MCF 10A (cell line): ENCODE measurements at places on chromosomes 6 and 20. TPM values are rescaled to one million over a fixed set of nuclear protein-coding genes. Genes with fewer than 3 reads are reported as not detected.

Gene TRIM10
- total RNA-seq: not detected in 2 replicates

Gene MOG
- not detected in 2 replicates for total RNA-seq

Gene TRIM40
- not detected in 2 replicates for total RNA-seq

Gene SLC32A1
- not detected in 2 replicates for total RNA-seq

Gene KCNK17
- not detected in 2 replicates for total RNA-seq

Gene NNAT
- total RNA-seq: not detected in 2 replicates

Gene IER3
- 154 and 192 TPM in 2 replicates for total RNA-seq

Gene MYLK4
- total RNA-seq: 0.93 and 1.1 TPM in 2 replicates

Gene TGM3
- total RNA-seq: not detected in 2 replicates

Gene BPIFB1
- total RNA-seq: not detected in 2 replicates

GRCh38 chr6:72740135-72740534 is 118.3 kb downstream of the KCNQ5 start:
- H3K4me1 ChIP-seq: peaks cover 5% of the 10 kb centered on the region
- no peaks in the 10 kb centered on the region for H3K27me3 ChIP-seq
- H3K36me3 ChIP-seq: no peaks in the 10 kb centered on the region
- H3K27ac ChIP-seq: no peak overlapping the region
- H3K4me3 ChIP-seq: no peak overlapping the region

DNA sequence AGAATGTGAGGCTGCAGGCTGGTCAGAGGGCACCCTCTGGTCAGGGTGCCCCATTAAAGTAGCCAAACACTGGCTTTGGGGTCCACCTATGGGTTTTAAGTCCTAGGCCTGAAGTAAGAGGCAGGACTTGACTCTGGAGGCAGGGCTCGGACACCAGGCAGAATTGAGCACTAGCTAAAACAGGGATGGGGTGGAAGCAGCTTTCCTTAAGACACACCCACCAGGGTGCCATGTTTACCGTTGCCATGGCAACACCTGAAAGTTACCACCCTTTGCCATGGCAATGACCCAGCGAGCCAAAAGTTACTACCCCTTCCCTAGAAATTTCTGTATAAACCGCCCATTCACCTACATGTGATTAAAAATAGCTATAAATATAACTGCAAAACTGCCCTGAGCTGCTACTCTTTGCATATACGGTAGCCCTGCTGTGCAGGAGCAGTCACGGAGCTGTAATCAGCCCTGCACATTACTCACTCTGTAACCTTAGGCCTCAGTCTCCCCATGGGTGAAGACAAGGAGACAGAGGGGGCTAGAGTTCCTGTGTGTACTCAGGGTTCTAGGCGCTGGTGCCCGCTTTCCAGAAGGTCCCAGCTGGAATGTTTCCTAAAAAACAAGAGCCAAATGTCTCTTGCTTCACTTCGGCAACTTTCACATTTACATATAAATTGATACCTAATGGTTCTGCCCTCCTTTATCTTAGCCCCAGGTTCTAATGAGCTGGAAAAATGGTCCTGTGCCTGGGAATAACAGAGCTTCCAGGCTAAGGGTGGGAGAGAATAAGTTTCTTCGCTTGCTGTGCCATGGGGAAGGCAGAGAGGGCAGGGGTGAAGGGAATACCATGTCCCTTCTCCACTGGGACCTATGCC is 27.2 kb upstream of the SRSF6 start:
- peaks cover 9% of the 10 kb centered on the region for H3K4me1 ChIP-seq
- no peak overlapping the region for H3K27ac ChIP-seq
- H3K4me3 ChIP-seq: no peak overlapping the region
- peaks cover 58% of the 10 kb centered on the region for H3K27me3 ChIP-seq
- no peaks in the 10 kb centered on the region for H3K36me3 ChIP-seq

GRCh38 chr6:45184937-45185336 is 143.2 kb upstream of the RUNX2 start:
- DNase-seq: no peak
- no peak overlapping the region for H3K4me3 ChIP-seq
- H3K4me1 ChIP-seq: peaks cover 15% of the 10 kb centered on the region
- no peaks in the 10 kb centered on the region for H3K36me3 ChIP-seq
- H3K27ac ChIP-seq: no peak overlapping the region

DNA sequence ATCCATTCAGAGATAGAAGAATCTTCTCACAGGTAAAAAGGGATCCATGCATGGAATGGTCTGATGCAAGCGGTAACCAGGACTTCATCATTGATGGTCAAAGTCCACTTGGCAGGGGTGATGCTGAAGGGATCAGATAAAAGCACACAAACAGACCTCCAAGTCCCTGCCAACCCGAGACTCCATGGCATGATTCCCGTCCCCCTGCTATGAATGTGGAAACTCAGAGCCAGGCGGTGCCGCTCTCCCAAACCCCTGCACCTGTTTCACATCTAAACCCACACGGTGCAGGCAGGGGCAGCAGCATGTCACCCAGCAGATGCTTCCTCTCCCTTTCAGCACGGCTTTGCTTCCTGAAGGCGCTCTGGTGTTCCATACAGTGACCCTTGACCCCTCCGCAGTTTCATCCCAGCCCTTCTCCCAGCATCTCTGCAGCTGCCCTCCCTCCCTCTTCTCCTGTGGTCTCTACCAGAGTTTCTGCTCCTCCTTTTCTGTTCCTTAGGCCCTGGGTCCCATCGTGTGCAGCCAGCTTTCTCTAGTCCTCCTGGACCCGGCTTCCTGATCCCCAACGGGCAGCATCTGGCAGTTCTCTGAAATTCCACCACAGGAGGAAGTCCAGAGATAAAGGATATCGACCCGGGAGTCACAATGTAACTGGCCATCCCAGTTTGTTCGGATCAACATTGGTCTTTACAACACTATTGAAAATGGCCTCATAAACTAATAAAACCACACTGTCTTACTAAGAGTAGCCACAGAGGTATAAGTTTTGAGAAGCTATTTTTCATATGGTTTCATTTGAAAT is 235.0 kb downstream of the TTLL2 start:
- H3K27ac ChIP-seq: no peak overlapping the region
- H3K36me3 ChIP-seq: no peaks in the 10 kb centered on the region
- no peak overlapping the region for H3K4me3 ChIP-seq
- peaks cover 28% of the 10 kb centered on the region for H3K27me3 ChIP-seq

GRCh38 chr20:63519668-63520503 is 679 bp upstream of the PPDPF start:
- H3K4me3 ChIP-seq: peak overlapping the region; percentile 83
- peaks cover 32% of the 10 kb centered on the region for H3K36me3 ChIP-seq
- DNase-seq: peak; percentile 30
- H3K27ac ChIP-seq: no peak overlapping the region

DNA sequence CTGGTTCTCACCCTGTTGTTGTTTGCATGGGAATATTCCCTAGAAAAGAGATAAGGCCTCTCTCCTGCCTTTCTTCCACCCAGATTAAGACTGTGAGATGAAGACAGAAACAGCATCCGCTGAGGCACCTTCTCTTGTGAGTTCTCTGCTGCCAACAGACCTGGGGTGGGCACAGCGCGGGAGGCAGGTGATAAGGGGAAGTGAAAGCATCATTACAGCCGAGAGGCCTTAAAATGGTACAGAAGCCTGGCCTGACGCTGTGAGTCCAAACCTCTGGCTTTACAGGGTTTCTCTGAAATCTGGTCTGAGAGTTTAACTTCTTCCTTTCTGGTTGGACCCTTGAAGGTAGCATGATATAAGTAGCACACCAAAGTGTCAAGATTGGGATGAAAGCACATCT is 21.0 kb upstream of the IYD start:
- no peaks in the 10 kb centered on the region for H3K36me3 ChIP-seq
- no peak for DNase-seq
- no peak overlapping the region for H3K4me3 ChIP-seq

DNA sequence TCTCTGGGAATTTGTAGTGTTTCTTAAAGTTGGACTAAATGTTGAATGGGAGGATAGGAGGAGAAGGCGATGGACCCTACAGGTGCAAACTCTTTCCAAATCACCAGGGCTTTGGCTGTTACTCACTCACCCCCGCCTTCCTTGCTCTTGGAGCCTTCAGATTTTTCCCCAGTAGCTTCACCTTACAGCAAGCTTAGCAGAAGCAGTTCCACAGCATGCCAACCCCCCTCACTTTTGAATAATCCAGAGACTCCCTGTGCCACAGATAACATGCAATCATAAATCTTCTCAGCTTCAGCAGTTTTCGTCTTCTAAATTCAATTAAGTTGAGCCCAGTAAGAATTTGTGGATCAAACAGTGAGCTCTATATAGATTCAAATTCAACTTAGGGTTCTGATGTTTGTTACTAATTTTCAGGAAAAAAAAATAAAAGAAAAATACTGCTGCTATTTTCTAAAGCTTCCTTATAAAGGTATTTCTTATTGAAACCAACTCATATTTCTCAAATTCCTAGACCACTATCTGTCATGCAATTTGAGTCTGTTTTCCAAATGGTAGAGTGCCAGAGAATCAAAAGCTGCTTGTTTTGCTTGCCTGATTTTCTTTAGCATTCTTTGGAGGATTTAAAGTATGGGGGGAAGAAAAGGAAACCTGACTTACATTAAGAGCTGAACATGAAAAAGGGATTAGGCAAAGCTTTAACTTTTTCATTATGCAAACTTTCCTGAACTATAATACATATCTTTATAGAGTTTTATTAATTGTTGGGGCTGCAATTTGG is 166.4 kb downstream of the EYA4 start:
- no peaks in the 10 kb centered on the region for H3K36me3 ChIP-seq
- peaks cover 89% of the 10 kb centered on the region for H3K27me3 ChIP-seq
- H3K27ac ChIP-seq: no peak overlapping the region
- H3K4me3 ChIP-seq: no peak overlapping the region
- DNase-seq: no peak
- H3K4me1 ChIP-seq: no peaks in the 10 kb centered on the region

DNA sequence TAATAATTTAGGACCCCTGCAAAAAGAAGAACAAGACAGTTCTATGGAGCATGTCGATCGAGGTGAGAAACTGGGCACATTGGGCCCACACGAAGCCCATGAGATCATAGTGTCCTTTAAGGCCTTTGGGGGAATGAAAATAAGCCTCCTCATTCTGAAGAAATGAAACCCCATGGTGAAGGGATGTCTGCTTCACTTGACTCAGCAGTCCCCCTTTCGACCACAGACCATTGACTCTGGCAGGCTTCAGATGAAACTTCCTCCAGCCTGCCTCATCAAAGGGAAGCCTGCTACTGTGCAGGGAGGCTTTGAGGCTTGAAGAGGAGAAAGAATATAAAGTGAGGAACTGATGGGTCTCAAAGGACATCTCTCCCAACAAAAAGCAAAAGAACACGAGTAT is 144.2 kb upstream of the FBXL4 start:
- H3K36me3 ChIP-seq: peaks cover 4% of the 10 kb centered on the region
- peaks cover 46% of the 10 kb centered on the region for H3K27me3 ChIP-seq
- no peak for DNase-seq

GRCh38 chr20:47011984-47012383 is 117.3 kb downstream of the EYA2 start:
- H3K27me3 ChIP-seq: peaks cover 40% of the 10 kb centered on the region
- no peak overlapping the region for H3K4me3 ChIP-seq
- no peak overlapping the region for H3K27ac ChIP-seq
- DNase-seq: no peak
- no peaks in the 10 kb centered on the region for H3K4me1 ChIP-seq

GRCh38 chr6:128230267-128230989 is 290.0 kb downstream of the PTPRK start:
- peaks cover 18% of the 10 kb centered on the region for H3K36me3 ChIP-seq
- no peaks in the 10 kb centered on the region for H3K27me3 ChIP-seq
- peak overlapping the region; percentile 37 for H3K27ac ChIP-seq
- H3K4me1 ChIP-seq: peaks cover 7% of the 10 kb centered on the region
- no peak overlapping the region for H3K4me3 ChIP-seq

- H3K36me3 ChIP-seq: peaks cover 26% of the 10 kb centered on the region
- H3K27me3 ChIP-seq: no peaks in the 10 kb centered on the region
- no peak for DNase-seq
Observed at GRCh38 chr6:24667378-24667803, 514 bp downstream of the ACOT13 start.

DNA sequence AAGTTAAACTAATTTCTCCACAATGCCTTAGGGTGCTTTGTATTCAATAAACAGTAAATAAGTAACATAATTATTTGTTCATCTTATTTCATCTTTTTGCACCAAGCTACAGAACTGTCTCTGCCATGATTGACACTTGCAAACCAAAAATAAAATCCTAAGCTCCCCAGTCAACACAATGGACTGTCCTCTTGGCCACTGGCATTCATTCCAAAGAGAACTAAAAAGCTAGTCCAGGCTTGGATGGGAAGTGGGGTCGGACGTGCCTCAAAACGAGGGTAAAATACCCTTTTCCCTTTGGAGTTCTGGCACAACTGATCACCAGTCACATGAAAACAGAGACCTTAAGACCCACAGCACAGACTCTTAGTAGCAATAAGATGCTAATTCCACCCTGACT is 66.4 kb upstream of the THBS2 start:
- H3K4me3 ChIP-seq: no peak overlapping the region
- no peaks in the 10 kb centered on the region for H3K36me3 ChIP-seq
- H3K4me1 ChIP-seq: peaks cover 7% of the 10 kb centered on the region
- DNase-seq: no peak

DNA sequence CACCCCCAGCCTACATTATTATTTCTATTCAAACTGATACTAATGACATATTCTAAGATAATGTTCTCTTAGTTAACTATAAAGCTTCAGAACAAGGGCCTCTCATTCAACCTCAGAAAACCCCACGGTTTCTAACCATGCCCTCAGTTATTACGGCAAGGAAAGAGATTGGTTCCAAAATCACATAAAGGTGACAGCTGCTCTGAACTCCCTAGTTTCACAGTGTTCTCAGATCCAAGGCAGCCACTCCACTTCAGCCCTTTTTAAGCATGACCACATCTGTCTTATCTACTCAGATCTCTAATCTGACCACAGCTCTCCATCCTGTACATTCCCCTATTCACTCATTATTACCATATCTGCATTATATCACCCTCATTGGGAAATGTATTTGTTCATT is 98.8 kb upstream of the CEP85L start:
- H3K27ac ChIP-seq: no peak overlapping the region
- peaks cover 6% of the 10 kb centered on the region for H3K4me1 ChIP-seq
- no peak overlapping the region for H3K4me3 ChIP-seq

DNA sequence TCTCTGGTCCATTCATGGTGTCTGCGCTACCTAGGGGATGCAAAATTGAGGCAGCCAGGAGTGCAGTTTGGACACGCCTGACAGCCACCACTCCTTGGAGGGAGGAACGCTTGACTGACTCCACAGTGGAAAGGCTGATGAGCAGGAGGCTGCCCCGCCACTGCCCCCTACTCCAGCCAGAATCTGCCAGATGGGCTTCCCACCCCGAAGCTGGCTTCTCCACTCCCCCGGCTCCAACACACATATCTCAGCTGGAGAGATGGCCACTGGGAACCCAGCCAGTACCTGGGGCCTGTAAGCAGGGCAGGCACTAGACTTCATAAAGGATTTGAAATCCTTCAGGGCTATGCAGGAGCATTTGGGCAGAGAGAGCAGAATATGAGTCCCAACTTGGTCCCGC is 51.4 kb upstream of the BLCAP start:
- H3K36me3 ChIP-seq: peaks cover 7% of the 10 kb centered on the region
- DNase-seq: no peak
- H3K4me1 ChIP-seq: no peaks in the 10 kb centered on the region
- no peak overlapping the region for H3K4me3 ChIP-seq

- no peak for DNase-seq
- H3K36me3 ChIP-seq: no peaks in the 10 kb centered on the region
- no peak overlapping the region for H3K4me3 ChIP-seq
- no peaks in the 10 kb centered on the region for H3K27me3 ChIP-seq
- H3K4me1 ChIP-seq: peaks cover 24% of the 10 kb centered on the region
- H3K27ac ChIP-seq: peak overlapping the region; percentile 74
Observed at GRCh38 chr20:33568868-33569801, 79.2 kb downstream of the CBFA2T2 start.

- H3K4me3 ChIP-seq: no peak overlapping the region
- H3K36me3 ChIP-seq: no peaks in the 10 kb centered on the region
- no peak overlapping the region for H3K27ac ChIP-seq
Observed at GRCh38 chr20:16025084-16025483, 548.2 kb downstream of the KIF16B start.
